Activated T-helper 9 cell treated with anti-CD3 and anti-CD28 coated beads, Interleukin-2, amount 50 U/mL, for 16 hours (primary cell): ENCODE measurements at places on chromosomes 2 and 18.

DNA sequence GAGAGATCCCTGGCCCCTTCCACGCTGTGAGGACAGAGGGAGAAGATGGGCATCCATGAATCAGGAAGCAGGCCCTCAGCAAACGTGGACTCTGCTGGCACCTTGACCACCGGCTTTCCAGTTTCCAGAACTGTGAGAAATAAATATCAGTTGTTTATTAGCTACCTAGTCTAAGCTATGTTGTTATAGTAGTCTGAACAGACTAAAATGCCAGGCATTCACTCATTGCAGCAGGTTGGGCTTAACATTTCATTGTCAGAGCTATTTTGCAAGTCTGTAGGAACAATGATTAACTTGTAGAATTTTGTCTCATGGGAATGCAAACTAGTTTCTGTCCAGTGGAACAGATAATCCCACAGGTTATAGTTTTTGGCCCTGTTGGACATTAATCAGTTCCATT is 24.8 kb upstream of the TBC1D8 start:
- DNase-seq = no peak

DNA sequence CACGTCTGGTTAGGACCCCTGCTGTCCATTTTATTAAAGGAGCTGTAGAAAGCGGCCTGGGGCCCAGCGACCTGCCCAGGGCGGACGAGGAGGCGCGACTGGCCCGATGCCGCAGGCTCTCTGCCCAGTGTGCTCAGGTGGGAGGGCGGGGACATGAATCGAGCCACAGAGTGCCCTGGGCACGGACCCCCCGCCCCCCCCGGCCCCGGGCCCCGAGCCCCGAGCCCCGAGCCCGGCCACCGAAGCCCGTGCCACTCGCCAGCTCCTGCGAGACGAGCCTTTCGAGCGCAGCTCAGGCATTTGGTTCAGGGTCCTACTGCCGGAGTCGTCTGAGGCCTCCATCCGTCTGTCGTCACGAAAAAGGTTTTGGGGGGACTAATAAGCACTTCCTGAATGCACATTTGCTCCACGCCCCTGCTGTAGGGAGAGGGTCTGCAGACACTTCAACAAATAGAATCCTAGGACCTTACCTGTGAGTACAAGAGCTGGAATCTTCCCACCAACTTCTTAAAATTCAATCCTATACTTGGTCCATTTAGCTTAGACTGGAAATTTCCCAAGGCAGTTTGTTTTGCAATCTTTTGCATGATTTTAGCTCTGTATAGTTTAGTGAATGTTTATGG is 602 bp upstream of the ADAM17 start:
- no peak for DNase-seq

DNA sequence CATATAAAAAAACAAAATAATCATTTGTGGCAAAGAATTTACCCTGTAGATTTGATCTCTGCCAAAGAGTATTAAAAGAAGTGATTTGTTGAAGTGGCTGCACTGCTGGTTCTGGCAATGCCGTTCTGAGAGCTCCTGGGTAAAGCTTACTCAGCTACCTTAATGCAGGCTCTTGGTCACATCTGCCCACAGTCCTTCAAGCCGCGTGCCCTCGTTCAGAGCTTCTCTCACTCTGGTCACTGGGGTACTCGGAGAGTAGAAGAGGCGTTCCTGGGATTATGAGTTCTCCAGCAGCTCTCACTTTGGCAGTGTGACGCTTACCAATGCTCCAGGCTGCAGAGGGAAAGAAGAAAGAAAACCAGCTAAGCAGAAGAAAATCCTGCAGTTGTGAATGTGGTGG is 57.9 kb downstream of the ACVR1 start:
- no peak for DNase-seq

- no peak for DNase-seq
These were observed 164.5 kb downstream of the LCLAT1 start for GRCh38 chr2:30611583-30611982.

GRCh38 chr2:58106896-58107295 is 60.3 kb downstream of the VRK2 start:
- DNase-seq = no peak

GRCh38 chr2:151679994-151680393 is 54.3 kb downstream of the NEB start:
- no peak for DNase-seq

GRCh38 chr2:31296641-31297287 is 62.8 kb downstream of the EHD3 start:
- DNase-seq = no peak

DNA sequence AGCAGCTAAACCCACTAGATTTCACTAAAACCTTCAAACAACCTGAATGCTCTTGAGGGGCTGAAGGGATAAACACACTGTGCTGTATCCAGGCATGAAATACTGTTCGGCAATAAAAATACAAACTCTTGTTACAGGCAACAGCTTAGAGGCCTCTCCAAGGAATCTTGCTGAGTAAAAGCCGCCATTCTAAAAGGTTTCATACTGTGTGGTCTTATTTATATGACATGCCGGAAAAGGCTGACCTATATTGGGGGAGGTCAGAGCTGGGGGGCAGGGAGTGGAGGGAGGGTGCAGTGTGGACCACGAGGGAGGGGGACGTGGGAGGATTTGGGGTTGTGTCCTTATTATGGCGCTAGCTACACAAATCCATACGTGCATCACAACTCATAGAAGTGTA is 136.2 kb downstream of the MBP start:
- no peak for DNase-seq

DNA sequence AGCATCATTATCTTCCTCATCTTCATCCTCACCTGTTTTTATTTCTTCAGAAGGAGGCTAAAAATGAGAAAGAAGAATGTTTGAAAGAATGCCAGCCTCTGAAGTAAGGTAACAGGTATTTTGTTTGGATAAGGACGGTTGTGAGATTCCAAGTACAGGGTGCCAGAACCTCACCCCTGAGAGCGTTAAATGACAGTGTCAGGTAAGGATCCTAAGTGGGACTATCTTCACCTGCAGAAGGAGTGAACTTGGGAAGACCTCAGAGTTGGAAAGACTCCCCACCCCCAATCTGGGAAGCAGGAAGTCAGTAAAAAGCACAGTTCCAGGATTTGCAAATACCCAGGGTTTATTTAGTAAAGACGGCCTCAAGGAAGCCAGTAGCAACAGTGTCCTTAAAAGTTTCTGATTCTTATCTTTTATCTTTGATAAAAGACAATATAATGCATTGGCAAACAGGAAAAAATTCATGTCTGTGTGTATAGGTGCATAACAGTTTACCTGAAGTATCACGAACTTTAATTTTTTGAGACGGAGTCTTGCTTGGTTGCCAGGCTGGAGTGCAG is 52.3 kb downstream of the THOC1 start:
- DNase-seq = no peak

DNA sequence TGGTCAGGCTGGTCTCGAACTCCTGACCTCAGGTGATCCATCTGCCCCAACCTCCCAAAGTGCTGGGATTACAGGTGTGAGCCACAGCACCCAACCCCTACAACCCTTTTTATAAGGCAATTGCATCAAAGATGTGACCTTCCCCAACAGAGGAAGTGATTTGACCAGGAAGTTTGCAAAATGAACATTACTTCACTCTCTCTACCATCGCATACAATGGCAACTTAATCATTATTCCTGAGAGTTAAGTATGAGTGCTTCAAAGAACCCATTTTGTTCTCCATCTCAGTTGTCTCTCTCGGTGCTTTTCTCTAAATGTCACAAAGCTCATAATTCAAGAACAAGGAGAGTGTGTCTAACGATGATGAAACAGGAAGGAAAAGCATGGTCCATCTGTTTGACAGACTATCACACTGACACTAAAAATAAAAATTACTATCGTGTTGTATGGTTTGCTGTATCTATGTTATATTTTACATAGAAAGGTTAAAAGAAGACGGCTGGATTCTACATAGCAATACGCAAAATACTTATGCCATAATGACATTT is 18.1 kb upstream of the CREG2 start:
- no peak for DNase-seq

DNA sequence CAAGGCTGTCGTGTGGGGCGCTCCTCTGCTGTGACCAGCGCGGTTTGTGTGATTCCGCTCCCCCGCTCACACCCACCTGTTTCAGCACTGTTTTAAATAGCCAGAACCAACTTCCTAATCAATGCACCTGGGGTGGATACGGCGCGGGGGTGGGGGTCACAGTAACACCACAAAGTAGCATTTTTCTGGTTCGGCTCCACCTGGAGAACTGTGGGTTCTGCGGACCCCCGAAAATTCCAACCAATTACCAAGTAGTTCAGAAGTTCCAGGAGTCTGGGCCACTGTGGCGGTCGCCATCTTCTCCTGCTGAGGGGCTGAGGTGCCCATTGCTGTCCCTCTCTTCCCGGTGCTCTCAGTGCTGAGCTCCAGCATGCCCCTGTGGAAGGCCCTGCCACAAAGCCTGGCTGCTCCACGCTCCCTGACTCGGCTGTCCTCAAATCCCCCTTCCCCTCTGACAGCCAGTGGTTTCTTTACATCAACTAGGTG is 79.4 kb downstream of the GFPT1 start:
- DNase-seq = no peak

DNA sequence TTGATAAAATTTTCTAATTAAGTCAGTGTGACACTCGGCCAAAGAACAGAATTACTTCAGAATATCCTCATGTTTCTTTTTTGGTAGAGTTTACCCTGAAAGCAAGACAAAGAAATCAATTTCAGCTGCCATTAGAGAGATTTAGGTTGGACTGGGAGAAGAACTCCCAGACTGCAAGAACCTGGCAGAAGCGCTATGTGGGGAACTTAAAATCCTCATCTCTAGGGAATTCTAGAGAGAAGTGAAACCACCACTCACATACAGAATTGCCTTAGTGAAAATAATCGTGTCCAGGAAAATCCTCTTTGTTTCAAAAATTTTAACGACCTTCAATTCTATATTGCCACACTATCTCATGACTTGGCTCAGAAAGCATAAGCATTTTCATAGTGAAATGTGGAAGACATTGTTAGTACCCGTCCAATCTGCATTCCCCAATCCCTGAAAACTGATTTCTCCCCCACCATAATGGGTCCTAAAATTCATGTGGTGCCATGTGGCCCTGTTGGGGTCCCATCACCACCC is 297.3 kb upstream of the MEIS1 start:
- DNase-seq = no peak

GRCh38 chr2:86485103-86485502 is 43.9 kb downstream of the KDM3A start:
- no peak for DNase-seq

- DNase-seq = no peak
These were observed 138.1 kb upstream of the CHAC2 start for GRCh38 chr2:53629501-53629900.

DNA sequence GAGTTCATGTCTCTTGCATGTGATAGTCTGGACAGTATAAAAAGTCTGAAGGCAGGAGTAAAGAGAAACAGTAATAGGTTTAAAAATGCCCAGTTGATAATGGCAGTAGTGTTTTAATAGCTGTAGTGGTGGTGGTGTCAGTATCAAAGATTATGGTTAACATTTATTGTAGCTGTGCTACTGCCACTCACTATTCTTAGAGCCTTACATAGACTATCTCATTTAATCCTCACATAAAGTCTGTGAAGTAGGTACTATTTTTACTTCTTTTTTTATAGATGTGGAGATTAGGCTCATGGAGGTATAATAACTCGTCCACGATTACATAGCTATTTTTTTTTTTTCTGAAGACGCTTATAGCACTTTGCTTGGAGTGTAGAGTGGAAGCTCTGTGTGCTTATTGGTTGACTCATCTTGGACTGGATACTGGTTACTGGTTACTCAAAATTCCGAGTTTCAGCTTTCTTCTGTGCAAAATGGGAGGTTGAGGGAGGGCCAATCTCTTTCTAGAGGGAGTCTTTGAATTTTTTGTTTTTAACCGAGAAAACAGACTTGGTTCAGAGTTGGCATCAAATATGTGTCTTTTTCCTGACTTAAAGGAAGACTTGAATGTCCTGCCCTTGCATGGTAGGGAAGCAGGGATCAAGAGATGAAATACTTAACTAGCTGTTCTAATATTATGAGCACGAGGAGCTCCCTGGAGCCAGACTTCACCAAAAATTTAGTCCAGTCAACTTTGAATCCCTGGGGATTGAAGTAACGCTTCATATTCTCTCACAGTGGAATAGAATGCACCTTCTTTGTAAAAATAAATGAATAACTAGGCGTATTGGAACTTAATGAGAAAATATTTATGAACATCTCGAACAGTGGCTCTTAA is 27.1 kb downstream of the CERS6 start:
- no peak for DNase-seq

DNA sequence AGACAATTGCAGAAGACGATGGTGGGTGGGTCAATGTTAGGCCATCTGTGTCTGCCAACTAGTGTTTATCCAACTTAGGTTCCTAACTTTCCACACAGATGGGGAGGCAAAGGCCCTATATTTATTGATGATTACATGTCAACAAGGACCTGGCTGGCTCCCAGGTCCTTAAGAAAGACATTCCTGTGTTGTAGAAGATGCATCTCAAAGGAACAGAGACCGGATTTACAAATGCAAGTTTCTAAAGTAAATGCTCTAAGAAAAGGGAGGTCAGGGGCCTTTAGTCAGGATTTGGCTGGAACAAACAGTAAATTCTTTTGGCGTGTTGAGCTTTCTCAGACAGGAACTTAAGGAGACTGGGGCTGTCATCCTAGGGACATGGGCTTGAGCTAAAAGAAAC is 175.0 kb downstream of the SH3BP4 start:
- DNase-seq = no peak

DNA sequence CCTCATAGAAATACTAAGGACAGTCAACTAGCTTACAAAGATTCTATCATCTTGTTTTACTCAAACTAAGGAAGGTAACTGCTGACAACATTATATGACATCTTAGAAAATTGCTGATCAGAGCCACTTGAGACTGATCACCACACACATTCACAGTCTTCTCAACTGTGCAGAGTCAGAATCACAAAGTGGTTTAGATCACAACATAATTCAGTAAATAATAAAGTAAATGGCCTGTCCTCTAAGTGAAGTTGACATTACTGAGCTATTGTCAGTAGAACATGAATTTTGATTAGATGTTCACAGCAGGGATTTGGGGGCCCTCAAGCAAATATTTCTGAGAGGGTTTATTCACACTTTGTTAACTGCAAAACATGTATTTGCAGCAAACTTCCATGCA is 28.5 kb downstream of the NOL4 start:
- no peak for DNase-seq

GRCh38 chr2:69531186-69531585 is 94.0 kb upstream of the NFU1 start:
- DNase-seq = no peak

DNA sequence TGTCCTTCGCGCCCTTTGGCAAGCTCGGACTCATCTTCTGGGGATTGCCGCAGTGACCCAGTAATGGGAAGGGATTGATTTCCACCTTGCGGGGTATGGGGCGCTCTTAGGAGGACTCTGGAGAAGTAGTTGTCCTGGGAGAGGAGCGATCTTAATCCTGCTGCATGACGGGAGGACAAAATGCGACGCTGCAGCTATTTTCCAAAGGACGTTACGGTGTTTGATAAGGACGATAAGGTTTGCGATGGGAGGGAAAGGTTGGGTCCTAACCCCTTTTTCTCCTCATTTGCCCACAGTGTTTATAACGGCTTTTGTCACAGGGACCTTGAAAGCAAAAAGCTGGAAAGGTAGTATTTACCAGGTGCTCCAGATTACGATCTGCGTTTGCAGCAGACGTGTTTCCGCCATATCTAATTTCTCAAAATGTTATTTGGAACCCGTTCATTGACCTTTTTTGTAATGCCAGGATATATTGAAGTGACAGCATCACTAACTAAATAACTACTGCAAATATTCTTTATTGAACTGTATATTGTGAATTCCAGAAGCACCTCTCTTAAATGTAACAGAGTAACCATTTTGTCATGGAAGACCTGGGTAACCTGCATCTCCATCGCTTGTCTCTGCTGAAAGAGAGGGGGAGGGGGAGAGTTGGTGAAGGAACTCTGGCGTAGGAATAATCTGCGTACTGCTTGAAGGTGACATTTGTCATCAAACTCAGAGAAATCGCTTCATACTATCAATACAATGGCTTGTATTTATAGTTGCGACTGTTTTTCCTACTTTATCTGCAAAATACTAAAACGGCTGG is 590 bp downstream of the MDH1 start:
- DNase-seq = no peak
